ENCODE measurements at places on chromosomes 12 and 14.

- DNase-seq: no peak
These were observed 54.8 kb upstream of the DYRK2 start for GRCh38 chr12:67593461-67594330.

DNA sequence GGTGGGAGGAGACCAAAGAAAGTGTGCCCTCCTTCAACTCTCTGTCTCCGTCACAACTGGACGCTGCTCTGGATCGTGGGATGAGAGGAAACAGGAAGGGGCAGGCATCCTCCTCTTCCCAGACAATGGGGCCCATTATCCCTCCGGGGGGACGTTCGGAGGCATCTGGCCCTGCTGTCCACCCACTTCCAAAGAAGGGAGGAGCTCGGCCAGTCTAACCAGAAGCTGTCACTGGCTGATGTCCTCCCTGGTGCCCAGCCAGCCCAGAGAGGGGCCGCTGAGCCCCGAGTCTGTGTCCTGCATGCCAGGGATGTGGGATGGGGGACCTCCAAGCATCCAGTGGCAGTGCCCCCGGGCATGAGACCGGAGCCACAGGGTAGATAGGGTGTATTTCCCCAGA is 39.8 kb upstream of the MEG3 start:
- no peak for DNase-seq

- DNase-seq: no peak
These were observed 20.5 kb downstream of the CKB start for GRCh38 chr14:103501921-103502669.

DNA sequence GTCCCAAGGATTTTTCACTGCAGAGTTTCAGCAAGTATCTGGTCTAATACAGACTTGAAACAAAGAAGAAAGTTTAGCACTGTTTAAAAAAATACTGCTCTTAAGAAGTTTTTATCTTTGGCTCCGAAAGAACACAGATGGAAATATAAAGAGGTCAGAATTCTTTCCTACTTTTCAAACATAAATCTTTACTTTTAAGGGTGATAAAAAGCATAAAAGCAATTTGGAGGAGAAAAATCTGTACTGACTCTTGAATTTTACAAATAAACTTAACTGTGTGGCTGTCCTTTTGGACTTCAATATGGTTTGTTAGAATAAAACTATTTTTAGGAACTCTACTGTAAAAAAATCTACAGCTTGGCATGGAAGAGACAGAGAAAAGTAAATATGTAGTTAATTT is 27.6 kb upstream of the ISM2 start:
- DNase-seq: no peak

DNA sequence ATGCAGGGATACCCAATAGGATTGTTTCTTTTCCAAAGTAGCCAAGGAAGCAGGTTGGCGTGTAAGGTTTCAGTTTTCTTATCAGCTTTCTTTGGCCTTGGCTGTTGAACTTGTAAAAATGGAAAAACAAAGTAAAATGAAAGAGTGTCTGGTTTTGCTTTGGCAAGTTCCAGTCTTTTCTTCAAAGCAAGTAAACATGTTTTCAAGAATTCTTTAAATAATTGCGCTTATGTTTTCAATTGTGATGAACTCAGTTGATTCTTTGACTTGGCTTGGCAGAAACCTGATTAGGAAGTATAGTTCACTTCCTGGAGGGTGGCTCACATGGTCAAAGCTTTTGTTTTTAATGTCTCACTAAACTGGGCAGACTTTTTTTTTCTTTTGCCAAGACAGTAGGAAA is 112.2 kb upstream of the USP44 start:
- DNase-seq: no peak

GRCh38 chr14:48331421-48331820 is 656.0 kb upstream of the MDGA2 start:
- no peak for DNase-seq

Measured in activated naive CD8-positive, alpha-beta T cell treated with anti-CD3 and anti-CD28 coated beads for 36 hours (primary cell).